ENCODE measurements at places on chromosomes 4 and X.

DNA sequence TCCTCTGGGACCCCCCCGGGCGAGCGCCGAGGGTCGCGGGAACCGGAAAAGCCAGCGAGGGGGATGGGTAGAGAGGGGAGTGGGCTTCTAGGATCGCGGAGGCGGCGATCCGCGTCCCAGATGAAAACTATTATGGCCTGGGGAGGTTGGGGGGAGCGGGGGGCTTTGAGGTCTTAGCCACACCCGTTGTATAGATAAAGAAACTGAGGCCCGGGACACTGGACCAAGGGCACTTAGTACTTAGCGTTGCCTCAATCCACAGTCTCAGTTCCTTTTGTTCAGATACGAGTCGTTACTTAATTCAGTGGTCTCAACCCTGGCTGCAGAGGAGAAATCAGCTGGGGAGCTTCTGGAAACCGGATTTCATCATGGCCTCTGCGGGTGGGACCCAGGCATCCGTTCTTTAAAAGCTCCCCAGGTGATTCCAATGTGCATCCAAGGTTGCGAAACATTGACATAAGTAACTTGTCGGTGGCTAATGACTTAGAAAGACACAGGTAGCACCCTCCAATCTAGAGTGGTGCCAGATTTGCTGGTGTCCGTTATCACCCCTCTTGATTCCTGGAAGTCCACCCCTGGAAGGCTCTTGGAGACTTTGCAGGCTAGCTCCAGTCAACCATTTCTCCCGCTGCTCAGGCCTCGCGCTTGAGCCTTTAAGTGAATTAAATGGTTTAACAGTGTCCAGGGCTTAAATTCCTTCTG, 90.7 kb downstream of the GEMIN8 start:
- DNase-seq, result no peak

DNA sequence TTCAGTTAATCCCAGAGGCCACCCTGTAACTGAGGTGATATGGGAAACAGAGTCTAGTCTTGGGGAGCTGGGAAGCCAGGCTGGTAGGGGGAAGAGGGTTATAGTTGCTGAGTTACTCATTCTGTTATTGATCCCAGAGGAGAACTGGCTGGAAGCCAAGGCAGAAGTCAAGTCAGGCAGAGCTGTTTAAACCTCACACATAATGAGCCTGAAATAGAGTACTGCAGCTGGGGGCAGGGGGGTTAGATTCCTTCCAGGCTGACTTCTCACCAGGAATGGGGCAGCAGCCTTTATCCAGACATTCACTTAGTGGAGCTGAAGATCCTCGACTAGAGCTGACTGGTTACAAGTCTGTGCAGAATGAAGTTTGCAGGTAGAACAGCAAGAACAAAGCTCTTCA, 144.9 kb downstream of the C4orf33 start:
- DNase-seq, result no peak

GRCh38 chr4:169906104-169906503, 120.1 kb downstream of the MFAP3L start:
- DNase-seq, result no peak

GRCh38 chr4:115453416-115453815, 340.0 kb upstream of the NDST4 start:
- DNase-seq, result no peak
